ENCODE measurements at places on chromosomes 6 and 20.

DNA sequence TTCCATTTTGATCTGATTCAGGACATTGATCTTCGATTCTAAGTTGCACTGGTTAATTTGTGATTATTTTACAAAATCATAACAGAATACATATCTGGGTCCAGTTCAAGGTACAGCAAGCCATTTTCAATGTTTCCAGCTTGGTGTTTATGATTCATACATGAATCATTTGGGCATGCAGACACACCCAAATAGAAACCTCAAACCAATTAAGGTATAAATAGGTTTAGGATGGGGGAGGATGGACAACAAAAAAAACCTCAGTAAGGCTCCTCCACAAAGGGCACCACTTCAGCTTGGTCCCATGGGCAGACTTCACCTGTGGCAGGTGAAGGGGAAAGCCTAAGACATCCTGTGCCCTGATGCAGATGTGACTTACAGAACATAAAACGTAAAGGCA is 192.7 kb downstream of the KHDC1L start:
- peak; percentile 7 for DNase-seq

DNA sequence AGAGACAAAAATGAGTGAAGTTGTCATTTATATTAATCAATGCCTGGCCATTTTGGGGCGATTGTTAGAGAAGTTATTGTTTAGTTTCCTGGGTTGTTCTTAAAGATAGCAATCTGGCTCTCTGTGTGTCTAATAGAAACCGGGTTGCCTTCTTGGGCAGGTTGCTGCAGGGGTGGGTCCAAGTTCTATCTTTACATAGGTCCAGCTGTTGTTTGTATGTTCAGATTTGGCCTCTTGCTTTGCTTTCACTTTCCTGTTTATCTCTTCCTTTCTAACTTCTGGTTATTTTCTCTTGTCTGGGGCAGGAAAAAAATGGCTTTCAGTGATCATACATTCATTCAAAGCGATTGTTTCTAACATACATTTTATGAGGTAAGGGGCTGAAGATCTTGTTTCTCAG is 128.4 kb upstream of the NOX3 start:
- DNase-seq: no peak

- DNase-seq: no peak
Observed at GRCh38 chr20:61500791-61501321, 248.8 kb downstream of the CDH4 start.

DNA sequence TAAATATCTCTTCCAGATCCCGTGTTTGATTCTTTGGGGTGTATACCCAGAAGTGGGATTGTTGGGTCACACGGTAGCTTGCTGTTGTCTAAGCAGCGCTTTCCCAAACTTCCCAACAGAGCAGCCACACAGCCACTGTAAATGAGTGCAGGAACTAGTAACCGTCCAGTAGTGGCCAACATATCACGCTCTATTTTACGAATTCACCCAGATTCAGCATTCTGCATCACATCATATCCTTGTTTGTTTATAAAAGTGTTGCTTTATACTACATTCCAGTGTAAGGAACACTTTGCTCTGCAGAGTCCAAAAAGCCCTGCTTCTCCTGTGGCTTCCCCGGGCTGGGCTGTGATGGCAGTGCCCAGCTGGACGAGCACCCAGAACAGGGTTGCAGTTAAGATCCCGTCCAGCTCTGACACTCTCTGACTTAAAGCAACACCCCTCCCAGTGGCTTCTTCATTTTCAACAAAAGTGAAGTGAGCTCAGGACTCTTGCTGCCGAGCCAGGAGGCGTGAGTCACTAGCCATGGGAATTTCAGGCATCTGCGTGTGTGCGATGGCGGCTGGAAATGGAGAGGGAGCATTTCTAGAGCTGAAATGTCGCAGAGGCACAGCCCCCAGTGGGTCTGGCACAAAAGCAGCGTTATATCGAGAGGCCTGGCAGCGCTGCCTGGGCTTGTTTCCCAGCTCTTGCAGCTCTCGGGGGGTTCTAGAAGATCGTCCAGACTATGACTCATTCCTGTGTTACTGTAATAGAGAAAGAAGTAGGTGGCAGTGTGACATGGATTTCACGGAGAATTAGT is 216.3 kb upstream of the ECI2 start:
- peak; percentile 79 for DNase-seq

GRCh38 chr6:44569931-44570385 is 182.5 kb downstream of the CDC5L start:
- DNase-seq: no peak

DNA sequence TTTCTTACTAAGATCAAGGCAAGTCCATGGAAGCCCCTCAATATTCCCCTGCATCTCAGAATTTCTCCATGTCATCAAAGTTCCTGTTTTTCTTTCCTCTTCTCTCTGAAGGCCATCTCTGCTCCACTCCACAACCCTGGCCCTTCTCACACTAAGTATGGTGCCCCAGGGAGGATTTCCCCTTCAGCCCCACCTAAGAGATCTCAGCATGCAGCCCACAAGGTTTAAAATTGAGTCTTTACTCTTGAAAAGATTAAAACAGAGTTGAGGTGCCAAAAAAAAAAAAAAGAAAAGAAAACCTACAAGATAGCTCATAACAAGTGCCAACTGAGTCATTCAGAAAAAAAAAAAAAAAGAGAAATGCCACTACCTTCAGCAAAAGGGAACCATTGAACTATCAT is 36.5 kb upstream of the TNFAIP3 start:
- no peak for DNase-seq

DNA sequence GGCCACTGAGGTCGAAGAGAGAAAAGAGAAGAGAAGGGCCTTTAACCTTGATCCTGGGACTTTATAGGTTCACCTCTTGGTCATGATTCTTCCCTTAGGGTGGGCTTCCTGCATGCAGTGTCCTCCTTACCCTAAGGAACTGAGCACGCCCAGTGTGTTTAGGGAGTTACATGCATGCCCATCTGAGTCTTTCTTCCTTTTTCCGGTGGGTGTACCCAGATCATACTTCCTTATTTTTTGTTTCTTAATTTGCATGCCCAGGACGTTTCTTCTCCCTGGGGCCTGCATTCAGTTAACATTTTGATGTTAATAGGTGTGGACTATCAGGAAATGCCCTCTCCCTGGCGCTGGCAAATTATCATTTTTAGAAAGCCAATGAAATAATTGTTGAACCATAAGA is 91.5 kb downstream of the HTR1B start:
- DNase-seq: no peak

GRCh38 chr6:79241228-79241627 is 6.7 kb upstream of the HMGN3 start:
- DNase-seq: no peak

GRCh38 chr6:89381031-89381430 is 28.5 kb upstream of the UBE2J1 start:
- no peak for DNase-seq
